ENCODE measurements at places on chromosomes 4 and X. TPM values are rescaled to one million over a fixed set of nuclear protein-coding genes. Genes with fewer than 3 reads are reported as not detected.

Gene KIAA1210
- total RNA-seq = not detected

Gene HHIP
- 217 TPM for total RNA-seq

Gene SMIM31
- not detected for total RNA-seq

Gene ARHGAP36
- not detected for total RNA-seq

Gene FGF2
- total RNA-seq = 16.6 TPM

Gene AREG
- 0.32 TPM for total RNA-seq

Gene PCYT1B
- total RNA-seq = under 0.01 TPM

Gene PABPC4L
- 0.13 TPM for total RNA-seq

Gene ARSD
- 18.3 TPM for total RNA-seq

Gene IGFBP7
- 322 TPM for total RNA-seq

Gene NDST3
- not detected for total RNA-seq

Gene FOXP3
- total RNA-seq = not detected

All from pulmonary artery endothelial cell (primary cell).